ENCODE measurements at places on chromosomes 3 and 15. TPM values are rescaled to one million over a fixed set of nuclear protein-coding genes. Genes with fewer than 3 reads are reported as not detected.

- no peak for DNase-seq
Measured at GRCh38 chr15:48627260-48627940, 18.1 kb downstream of the FBN1 start.

- no peak for DNase-seq
Measured at GRCh38 chr3:12730506-12731242, 28.4 kb downstream of the TMEM40 start.

- no peak for DNase-seq
Measured at GRCh38 chr3:52289338-52289746, 1.7 kb downstream of the GLYCTK start.

- DNase-seq: no peak
Measured at GRCh38 chr3:125319765-125320164, 55.4 kb downstream of the ZNF148 start.

DNA sequence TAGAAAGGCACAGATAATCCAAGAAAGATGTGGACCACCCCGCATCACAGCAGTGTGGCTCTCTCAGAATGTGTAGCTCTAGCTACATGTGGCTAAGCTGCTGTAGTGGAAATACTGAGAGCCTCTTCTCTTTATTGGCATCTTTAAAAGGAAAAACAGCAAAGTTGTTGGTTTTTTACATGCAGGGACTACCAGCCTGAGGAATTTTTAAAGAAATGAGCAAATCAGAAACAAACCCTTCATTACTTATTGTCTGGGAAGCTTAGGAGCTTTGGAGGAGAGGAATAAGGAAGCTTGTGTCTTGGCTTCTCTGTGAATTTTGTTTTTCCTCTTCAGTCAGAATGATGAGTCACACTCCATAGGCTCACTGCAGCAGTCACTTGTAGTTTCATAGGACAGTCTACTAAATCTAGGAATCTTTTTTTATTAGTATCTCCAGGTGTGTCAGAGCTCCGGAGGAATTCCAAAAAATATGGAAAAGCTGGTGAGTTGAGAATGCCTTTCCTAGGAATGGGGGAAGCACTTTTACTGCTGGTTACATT, 27.5 kb downstream of the POLG start:
- DNase-seq: no peak

DNA sequence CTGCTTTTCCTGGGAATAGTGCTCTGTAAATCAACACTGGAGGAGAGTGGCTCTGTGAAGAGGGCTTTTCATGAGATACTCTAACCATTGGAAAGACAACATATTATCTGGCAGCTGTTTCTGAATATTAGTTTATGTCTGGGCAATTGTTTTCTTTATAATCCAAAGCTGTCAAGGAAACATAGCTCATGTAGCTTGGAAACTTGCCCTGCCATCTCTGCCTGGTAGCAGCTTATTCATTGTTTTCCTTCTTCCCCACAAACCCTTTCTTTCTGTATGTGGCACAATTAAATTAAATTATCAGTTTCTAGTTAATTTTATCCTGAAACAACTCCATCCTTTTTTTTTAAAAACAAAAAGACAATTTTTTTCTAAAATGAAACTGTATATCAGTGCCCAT, 160.0 kb downstream of the EDEM1 start:
- no peak for DNase-seq

DNA sequence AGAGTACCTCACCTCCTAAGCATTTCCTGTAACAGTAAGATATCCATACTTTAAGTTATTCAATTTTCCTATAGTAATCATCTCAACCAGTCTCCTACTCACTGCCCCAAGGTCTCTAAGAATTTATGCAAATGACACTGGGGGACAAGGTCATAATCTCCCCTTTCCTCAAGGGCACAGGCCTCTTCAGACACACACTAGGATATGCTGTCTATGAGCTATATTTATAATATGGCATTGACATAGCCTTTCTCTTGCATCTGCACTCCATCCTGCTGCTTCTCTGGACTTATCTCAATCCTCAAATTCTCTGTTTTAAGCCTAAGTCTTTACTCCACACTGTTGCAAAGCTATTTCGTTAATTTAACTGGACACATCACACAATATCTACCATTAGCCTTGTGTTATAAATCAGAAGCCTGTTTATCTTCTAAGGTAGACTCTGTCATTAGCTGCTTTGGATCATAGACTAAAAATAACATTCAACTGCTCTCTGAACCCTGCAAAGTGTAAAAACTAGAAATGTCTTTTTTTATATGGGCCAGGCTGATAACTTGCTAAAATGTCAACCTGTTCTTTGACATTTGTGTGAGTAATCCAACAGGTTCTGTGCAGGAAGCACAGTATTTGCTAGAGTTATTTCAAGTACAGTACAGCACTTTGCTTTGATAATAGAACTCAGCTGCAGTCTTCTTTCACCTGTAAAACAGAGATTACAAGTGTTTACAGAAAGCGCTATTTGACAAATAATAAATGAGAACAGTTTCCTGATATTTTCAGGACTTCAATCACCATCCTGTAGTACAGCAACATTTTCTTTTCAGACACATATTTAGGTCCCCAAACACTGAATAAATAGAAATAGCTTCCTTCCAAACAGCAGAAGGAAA, 17.8 kb upstream of the SEC62 start:
- no peak for DNase-seq

GRCh38 chr15:63392361-63393009, 10.8 kb upstream of the CA12 start:
- no peak for DNase-seq

DNA sequence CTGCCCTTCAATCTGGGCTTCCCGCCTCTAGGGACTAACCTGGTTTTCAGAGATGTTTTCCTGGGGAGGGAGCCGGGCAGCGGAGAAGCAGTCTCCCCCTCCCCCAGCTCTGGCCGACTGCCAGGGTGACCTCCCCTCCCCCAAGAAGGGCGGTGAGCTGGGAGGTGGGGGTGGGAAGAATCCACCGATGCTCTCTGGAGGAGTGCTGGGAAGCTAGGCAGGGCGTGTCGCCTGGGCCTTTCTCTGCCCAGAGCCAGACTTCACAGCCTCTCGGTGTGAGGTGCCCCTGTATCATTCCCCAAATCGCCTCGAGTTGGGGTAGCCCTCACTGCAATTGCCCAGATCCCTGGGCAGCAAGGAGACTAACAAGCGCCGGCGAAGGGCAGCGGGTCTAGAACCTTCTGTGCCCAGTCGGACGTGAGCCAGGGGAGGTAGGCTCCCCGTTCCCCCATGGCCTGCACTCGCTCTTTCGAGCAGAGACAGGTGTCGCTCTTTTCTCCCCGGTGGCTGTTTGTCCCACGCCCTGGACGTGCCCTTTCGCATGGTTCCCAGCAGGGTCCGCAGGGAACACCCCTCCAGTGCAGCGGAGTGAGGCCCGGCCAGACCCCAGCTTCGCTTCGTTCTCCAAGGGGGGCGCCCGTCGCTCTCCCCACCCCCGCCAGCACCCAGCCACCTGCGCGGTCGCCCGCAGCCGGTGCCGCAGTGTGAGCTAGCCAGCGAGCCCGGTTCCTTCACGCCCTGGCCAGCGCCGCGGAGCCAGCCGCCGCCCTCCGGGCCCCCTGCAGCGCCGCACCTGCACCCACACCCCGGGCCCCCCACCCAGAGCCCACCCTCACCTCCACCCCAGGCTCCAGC, 1.1 kb downstream of the RAB6B start:
- DNase-seq: no peak

The BTLA gene
- 0.41 TPM for total RNA-seq

GRCh38 chr15:50415752-50416404, 8.3 kb upstream of the USP8 start:
- no peak for DNase-seq

The TRH gene
- not detected for total RNA-seq

GRCh38 chr3:194640829-194641228, 7.6 kb upstream of the TMEM44 start:
- DNase-seq: no peak

DNA sequence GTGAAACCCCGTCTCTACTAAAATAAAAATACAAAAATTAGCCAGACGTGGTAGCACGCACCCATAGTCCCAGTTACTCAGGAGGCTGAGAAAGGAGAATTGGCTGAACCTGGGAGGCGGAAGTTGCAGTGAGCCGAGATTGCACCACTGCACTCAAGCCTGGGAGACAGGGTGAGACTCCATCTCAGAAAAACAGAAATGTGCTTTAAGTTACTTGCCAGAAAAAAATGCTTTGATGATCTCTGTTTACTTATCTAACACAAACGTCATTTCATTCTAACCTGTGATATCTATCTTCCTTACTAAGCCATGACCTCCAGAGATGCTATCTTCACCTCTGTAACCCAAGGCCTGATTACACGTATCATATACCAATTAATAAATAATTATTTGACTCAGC, 7.4 kb downstream of the NKIRAS1 start:
- DNase-seq: no peak

The MYEF2 gene
- 0.62 TPM for total RNA-seq

DNA sequence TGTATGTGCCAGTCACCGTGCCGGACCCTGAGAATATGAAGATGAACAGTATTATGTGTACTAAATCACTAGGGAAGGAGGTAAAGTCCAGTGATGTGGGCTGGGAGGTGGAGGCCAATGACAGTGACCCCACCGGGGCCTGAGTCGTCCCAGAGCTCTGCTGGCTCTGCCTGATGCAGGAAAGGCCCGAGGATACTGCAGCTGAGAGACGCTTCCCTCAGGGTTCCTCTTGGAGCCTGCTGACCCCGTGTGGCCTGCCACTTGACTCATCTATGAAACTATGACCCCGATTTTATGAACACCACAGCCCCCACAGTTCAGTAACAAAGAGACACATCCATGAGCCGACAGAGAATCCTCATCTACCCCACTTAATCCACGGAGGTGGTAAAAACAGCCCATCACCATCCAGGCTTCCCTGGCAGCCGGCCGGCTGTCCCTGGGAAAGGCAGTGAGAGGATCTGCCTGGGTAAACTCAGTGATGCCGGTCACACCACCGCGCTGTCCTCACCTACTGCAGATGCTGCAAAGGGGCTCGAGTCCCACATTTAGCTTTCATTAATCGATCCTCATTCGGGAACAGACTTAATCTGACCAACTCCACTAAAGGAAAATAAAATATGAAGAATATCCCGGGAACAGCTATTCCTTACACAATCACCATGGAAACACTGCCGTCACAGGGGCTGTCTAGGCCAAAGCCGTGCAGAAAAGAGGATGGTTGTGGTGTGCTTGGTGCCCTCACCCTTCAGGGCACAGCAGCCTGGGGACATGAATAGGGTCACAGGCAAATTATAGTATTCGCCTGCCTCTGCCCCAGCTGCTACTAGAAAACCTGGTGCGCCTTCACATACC, 82.9 kb downstream of the ARRDC4 start:
- no peak for DNase-seq

GRCh38 chr3:138140940-138141339, 8.8 kb upstream of the A4GNT start:
- no peak for DNase-seq

The ATP10A gene
- 0.88 TPM for total RNA-seq

The PLXNB1 gene
- total RNA-seq: 108 TPM
